ENCODE measurements at places on chromosomes 12 and 14.

GRCh38 chr14:20512177-20512905, 7.0 kb downstream of the RNASE10 start:
- no peak for DNase-seq

GRCh38 chr12:2854669-2855453, 2.0 kb downstream of the TEX52 start:
- DNase-seq: no peak

GRCh38 chr12:219891-220352, 6.0 kb upstream of the SLC6A12 start:
- no peak for DNase-seq

GRCh38 chr14:55446833-55447232, 6.4 kb upstream of the TBPL2 start:
- DNase-seq: no peak

DNA sequence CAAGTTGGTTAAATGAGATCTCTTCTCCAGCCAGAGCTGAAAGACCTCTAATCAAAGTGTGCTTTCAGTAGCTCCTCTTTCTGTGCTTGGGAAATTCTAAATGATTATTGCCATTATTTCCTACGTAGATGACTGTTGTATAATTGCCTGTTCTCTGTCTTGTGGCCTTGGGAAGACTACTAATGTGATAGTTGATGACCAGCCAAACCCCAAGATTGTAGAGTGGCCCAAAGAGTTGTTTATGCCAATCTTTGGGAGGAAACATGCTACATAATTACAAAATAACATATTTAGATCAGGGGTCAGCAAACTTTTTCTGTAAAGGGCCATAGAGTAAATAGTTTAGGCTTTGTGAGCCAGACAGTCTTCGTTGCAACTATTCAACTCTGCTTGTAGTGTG, 135.1 kb upstream of the DIO2 start:
- no peak for DNase-seq

- DNase-seq: no peak
These were observed 17.2 kb downstream of the NAV3 start for GRCh38 chr12:77847680-77848431.

GRCh38 chr14:95341564-95341963, 21.9 kb upstream of the CLMN start:
- DNase-seq: no peak

DNA sequence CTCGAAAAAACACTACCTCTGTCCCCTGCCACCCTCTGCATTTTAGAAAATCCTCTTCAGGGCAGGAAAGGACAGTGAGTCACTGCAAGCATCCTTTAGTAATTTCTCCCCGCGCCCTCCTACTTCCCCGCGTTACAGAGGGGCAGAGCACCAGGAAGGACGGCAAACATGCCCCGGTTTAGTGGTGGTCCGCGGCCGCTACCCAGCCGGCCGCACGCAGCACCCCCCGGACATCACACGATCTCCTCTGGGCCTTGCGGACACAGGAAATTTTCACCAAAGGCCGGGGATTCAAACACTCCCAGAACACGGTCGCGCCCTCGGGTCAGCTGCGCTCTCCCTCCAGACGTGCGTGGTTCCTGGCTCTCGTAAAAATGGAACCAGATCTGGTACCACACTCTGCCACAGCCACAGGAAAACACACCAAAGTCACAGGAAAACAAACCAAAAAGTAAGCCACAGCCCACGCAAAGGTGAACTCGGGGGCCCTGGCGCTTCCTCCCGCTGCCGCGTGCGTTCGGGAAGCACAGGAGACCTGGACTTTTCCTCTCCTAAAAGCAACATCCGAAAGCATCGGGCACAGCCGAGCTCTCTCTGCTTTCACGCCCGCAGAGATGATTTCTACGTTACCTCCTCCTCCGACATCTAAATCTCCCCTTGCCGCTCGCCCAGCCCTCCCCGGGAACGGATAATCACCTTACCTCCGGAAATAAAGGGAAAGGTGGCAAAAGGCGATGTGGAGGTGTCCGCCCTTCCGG, 839 bp downstream of the SLC38A1 start:
- DNase-seq: peak; percentile 25

GRCh38 chr14:100051543-100051942, 13.7 kb upstream of the EVL start:
- no peak for DNase-seq

GRCh38 chr12:91219511-91219910, 36.9 kb upstream of the DCN start:
- DNase-seq: no peak

GRCh38 chr14:89000007-89000942, 175.8 kb downstream of the TTC8 start:
- no peak for DNase-seq

DNA sequence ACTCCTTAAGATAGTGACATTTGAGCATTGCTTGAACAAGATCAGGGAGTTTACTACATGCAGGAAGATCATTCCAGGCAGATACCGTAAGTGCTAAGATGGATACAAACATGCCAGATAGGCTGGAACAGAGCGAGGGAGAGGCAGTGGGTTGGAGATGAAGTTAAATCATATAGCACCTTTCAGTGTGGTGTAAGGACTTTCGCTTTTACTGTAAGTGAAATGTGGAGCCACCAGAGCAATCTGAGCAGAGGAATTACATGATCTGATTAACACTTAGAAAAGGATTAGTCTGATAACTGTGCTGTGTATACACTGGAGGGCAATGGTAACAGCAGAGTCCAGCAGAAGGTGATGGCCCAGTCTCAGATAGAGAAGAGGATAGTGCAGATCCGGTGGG, 163.0 kb upstream of the SSTR1 start:
- DNase-seq: no peak

All from activated T-cell treated with anti-CD3 and anti-CD28 coated beads for 4 hours (primary cell).